ENCODE measurements at places on chromosomes 16 and 17. TPM values are rescaled to one million over a fixed set of nuclear protein-coding genes. Genes with fewer than 3 reads are reported as not detected.

Gene IRF8
- total RNA-seq = 19.2 TPM

Gene SLC12A4
- 30.6 TPM for total RNA-seq

Gene CRYBA1
- not detected for total RNA-seq

Gene CCL4
- total RNA-seq = 1,794 TPM

DNA sequence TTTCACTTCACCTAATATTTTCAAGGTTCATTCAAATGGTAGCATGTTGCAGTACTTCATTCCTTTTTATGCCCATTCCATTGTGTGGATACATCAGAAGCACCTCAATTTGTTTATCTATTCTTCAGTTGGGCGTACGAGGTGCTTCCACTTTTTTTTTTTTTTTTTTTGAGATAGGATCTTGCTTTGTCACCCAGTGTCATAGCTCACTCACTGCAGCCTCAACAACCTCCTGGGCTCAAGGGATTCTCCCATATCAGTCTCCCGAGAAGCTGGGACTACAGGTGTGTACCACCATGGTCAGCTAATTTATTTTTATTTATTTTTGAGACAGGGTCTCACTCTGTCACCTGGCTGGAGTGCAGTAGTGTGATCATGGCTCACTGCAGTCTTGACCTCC, 22.5 kb upstream of the SPNS3 start:
- peaks cover 6% of the 10 kb centered on the region for H3K4me1 ChIP-seq
- no peak overlapping the region for H3K27ac ChIP-seq
- no peaks in the 10 kb centered on the region for H3K36me3 ChIP-seq
- no peaks in the 10 kb centered on the region for H3K27me3 ChIP-seq

DNA sequence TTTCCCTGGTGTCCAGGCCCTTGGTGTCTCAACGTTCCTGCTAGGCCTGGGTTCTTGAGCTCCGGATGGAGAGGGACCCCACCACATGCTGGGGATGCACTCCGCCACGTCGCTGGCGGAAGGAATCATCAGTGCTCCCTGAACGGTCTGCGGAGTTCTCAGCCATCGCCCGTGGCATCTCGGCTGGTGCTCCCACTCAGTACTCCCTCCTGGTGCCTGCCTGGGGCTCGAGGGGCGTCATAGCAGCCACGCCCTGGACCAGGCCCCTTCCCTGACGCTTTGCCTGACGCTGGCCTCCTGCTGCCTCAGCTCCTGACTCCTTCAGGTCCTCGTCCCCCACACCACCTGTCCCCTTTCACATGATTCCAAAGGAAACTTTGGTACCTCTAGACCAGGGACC, 95.9 kb upstream of the CIBAR2 start:
- no peak for DNase-seq
- no peaks in the 10 kb centered on the region for H3K27me3 ChIP-seq
- no peaks in the 10 kb centered on the region for H3K36me3 ChIP-seq
- H3K4me3 ChIP-seq = no peak overlapping the region
- no peaks in the 10 kb centered on the region for H3K4me1 ChIP-seq

GRCh38 chr16:81384006-81384405, 60.6 kb upstream of the CMIP start:
- H3K4me3 ChIP-seq = no peak overlapping the region
- no peak for DNase-seq
- no peak overlapping the region for H3K27ac ChIP-seq
- H3K4me1 ChIP-seq = no peaks in the 10 kb centered on the region
- H3K27me3 ChIP-seq = no peaks in the 10 kb centered on the region
- no peaks in the 10 kb centered on the region for H3K36me3 ChIP-seq

GRCh38 chr17:66682283-66682682, 152.6 kb upstream of the CACNG5 start:
- no peak overlapping the region for H3K4me3 ChIP-seq
- peaks cover 4% of the 10 kb centered on the region for H3K36me3 ChIP-seq
- DNase-seq = no peak
- no peak overlapping the region for H3K27ac ChIP-seq
- no peaks in the 10 kb centered on the region for H3K4me1 ChIP-seq
